Stimulated activated CD8-positive, alpha-beta memory T cell treated with anti-CD3 and anti-CD28 coated beads, Interleukin-2, amount 100 ng/mL, for 48 hours (primary cell): ENCODE measurements at places on chromosomes 7 and 10.
A peak's percentile ranks its signal among the peaks of the same experiment; 100 is the strongest.

GRCh38 chr7:140059273-140060242 lies 3.2 kb downstream of the PARP12 start:
- no peak for DNase-seq

DNA sequence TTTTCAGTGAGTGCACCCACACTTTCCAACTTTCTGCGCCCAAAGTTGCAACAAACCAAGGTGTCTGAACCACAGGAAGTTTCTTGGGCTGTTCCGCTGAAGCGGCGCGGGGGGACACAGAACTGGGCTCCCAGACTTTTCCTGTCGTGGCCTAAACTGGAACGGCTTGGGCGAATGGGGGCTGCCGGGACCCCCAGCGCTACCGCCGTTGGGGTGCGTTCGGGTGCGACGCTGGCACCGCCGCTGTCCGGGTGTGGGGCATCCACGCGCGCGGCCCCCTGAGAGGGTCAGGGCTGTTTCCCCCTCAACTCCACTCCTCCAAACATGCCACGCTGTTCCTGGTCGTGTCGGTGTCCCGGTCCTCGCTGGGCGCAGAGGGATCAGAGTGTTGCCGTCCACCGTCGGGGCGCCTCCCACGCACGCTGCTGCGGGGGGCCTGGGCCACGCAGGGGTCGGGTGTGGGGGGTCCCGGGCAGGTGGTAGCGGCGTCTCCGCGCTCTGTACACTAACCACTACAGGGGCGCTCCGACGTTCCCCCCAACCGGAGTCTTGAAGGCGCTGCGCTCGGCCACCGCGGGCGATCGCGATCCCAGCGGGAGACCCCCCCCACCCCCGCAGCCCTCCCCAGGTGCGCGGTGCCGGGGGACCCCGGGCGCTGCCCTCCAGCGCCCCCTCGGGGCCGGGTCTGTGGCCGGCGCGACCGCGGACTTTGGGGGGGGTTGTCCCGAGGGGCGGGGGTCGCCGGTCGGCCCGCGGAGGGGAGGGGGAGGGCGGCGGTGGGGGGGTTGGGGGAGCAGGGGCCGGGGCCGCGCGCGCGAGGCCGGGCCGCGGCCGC lies 2.2 kb upstream of the CUX1 start:
- DNase-seq: peak; percentile 38

GRCh38 chr10:103757531-103758293 lies 97.7 kb downstream of the SH3PXD2A start:
- peak; percentile 66 for DNase-seq

GRCh38 chr10:70651661-70652060 lies 20.6 kb upstream of the ADAMTS14 start:
- no peak for DNase-seq

DNA sequence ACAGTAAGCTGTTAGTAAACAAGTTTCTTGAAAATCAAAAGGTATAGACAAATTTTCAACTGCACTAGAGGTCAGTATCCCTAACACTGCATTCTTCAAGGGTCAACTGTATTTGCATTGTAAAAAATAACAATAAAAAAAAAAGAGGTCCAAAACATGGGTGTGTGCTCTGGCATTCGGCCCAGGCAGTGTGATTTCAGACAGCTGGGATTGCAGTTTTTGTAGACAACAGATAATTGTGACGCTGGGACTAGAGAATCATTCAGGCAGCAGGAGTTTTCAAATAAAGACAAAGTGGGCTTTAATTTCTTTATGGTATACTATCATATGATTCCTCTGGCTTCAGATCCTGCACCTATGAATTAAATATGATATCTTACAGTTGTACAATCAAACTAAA lies 543.2 kb upstream of the SEMA3D start:
- no peak for DNase-seq
